NCI-H2081 treated with DMSO at 0.1 percent for 48 hours (cell line): ENCODE measurements at places on chromosomes 7 and 10.

DNA sequence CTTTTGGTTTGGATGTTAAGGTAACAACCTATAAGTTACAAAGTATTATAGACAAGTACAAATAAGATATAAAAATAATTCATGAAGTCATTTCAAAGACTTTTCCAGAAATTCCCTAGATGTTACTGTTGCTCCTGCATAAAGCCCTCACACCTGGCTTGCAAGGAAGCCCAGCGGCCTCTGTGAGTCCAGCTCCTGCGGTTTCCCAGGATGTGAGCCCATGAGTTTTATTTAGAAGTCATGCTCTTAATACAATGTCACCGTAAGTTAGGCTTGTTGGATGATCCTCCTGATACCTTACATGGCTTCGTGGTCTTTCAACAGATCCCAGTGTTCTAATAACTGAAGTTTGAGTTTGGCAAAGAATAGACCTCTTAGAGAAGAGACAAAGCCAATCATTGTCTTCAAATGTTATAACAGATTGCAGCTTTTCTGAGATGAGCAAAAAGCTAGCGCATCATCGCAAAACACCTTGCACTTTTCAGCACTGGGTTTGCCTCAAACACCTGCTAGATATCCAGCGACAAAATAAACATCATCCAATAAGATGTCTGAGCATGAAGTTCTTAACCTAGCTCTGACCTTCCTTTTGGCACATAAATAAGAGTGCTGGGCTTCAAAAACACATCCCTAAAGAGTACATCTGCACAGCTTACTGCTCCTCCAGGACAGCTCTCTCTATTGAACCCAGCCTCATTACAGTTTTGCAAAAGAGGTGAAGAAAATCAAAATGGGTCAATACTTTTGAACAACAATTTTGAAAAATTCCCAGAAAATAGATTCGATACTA is 3.6 kb downstream of the FAM171A1 start:
- DNase-seq = no peak

DNA sequence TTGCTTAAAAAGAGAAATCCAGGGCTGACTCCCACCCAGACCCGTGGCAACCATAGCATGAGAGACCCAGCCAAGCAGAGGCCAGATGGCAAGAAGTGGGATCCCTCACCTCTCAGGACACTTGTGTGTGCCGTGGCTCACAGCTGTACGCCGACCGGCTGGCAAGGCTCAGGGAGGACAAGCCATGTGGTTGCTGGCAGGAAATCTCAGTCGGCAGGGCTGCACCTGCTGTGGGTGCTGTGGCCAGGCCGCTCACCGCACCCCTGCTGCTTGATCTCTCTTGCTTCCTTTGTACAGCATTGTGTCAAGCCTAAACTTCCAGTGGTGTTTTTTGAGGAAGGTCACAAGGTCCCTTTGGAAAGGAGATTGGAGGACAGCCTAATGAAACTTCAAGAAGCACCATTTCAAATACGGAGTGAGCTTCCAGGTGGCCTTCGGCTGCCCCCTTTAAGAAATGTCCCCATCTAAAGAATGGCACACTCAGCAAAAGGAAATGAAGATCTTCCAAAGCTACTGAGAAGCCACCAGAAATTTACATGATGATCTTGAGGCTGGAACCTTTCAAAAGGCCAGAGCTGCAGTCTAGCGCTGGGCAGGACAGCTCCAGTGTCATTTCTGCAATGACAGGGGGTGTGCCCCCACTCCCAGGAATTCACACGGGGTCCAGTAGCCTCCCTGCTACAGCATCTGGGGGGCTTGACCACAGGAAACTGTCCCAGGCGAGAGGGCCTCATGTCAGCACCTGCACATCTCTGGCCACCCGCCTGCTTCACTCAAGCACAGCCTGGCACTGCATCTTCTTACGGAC is 409.0 kb upstream of the MGMT start:
- no peak for DNase-seq

DNA sequence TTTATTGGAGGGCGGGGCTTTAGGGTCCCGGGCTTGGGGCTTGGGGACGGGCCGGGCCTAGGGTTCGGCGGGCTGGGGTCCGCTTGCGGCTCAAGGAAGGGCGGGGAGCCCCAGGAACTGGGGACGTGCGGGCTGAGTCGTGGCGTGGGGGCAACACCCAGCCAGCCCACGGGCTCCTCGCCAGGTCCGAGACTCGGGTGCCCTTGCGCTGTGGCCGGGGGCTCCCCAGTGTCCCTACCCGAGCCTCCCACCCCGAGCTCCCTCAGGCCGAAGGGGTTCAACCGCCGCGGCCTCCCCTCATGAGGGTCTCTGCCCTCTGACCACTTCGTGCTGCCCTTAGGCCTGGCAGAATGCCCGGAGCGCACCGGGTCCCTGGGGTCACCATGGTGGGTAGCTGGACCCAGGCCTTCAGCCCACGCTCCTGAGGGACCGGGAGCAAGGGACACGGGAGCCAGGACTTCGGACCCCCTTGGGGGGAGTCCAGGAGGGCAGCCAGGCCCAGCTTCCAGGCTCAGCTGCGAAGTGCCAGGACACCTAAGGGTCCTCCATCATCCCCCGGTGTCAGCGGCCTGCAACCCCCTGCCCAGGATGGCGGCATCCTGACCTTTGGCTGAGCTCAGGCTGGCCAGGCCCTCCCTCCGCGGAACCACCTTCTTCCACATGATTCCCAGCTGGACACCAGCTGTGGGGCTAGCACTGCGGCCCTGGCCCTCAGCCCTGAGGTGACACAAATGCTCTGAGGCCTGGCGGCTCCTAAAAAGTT is 524 bp upstream of the FUOM start:
- no peak for DNase-seq

- DNase-seq = no peak
Observed at GRCh38 chr7:151247611-151248345, 716 bp downstream of the SMARCD3 start.

DNA sequence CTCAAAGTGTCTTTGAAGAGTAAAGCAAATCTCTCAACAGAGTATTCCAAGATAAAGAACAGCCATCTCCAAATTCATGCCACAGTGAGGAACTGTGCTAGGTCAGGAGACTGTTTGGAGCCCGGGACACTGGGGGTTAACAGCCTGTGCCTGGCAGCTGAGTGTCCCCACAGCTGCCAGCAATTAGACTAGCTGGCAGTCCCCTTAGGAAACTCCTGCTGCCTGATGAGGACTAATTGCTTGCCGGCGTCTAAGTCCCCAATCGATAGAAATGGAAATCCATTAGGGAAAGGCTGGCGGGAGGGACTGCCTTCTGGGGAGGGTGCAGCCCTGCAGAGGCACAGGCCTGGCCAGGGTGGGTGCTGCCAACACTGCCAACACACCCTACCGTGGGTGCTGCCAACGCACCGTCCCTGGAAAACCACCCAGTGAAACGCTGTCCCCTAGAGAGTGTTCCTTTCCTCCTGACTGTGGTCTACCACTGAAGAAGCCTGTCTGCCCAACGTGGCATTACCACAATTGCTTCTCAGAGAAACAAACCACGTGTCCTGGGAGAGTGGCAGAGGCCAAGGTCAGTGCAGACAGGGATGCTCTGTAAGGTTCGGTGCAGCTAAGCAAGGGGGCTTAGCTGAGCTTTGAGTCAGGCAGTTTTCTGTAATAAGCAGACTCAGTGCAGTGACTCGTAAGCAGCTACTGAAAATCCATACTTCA is 60.8 kb downstream of the XRCC2 start:
- DNase-seq = peak; percentile 88

GRCh38 chr7:139124084-139124914 is 14.8 kb upstream of the ZC3HAV1 start:
- no peak for DNase-seq

DNA sequence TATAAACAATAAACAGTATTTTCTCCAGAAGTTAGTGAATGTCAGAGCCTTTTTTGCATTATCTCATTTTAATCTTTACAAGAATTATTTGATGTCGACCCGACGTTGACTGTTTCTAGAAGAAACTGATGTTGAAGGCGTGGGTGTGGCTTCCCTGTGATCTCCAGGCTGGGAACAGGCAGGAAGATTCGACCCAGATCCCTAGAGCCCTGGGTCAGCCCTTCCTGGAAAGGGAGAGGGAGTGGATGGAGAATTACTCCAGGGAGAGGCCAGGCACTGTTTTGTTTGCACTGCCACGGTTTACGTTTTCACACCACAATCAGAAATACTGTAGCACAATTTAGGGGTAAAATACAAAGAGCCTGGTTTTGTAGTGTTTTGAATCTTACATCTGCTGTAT is 133.1 kb downstream of the ADARB2 start:
- DNase-seq = no peak

GRCh38 chr10:7391748-7392147 is 19.1 kb downstream of the SFMBT2 start:
- DNase-seq = no peak

GRCh38 chr7:48962821-48963505 is 38.6 kb downstream of the CDC14C start:
- DNase-seq = no peak

DNA sequence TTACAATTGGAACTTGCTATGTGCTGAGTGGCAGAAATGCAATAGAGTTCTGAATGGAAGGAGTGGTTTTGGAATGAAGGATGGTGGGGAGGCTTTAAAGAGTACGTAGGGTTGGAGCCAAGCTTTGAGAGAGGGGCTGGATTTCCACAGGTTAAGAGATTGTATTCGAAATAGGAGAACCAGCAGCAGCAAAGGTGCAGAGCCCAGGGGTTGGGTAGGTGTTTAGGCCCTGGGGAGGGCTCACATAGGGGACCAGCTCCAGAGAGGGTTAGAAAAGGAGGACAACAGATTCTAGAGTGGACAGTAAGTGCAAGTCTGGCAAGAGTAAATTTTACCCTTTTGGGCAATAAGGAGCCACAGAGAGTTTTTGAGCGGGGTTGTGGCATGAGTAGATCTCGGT is 297.2 kb downstream of the RPS24 start:
- DNase-seq = no peak

GRCh38 chr7:135493362-135493761 is 16.5 kb downstream of the CNOT4 start:
- DNase-seq = no peak

- DNase-seq = no peak
Observed at GRCh38 chr7:106858618-106859532, 6.2 kb upstream of the PIK3CG start.

DNA sequence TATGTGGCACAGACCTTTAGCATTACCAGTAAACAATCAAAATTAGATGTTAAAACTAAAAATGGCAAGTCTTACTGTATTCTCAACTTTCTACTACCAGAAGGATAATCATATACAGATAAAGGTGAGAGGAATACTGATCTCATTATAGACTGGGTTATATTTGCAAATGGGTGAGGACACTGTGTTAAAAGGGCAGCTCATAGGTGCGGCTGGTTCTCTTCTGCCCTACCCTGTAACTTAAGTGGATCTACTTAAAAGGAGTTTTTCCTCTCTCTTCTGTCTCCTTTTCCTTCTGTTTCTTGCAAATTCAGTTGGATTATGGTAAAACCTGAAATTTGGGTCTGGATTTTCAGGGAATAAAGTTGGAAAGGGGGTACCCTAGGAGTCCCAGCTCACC is 33.0 kb downstream of the WASL start:
- no peak for DNase-seq
